Activated naive CD4-positive, alpha-beta T cell treated with Interleukin-2 at 50 U/mL for 16 hours (primary cell): ENCODE measurements at places on chromosomes 6 and 20.

DNA sequence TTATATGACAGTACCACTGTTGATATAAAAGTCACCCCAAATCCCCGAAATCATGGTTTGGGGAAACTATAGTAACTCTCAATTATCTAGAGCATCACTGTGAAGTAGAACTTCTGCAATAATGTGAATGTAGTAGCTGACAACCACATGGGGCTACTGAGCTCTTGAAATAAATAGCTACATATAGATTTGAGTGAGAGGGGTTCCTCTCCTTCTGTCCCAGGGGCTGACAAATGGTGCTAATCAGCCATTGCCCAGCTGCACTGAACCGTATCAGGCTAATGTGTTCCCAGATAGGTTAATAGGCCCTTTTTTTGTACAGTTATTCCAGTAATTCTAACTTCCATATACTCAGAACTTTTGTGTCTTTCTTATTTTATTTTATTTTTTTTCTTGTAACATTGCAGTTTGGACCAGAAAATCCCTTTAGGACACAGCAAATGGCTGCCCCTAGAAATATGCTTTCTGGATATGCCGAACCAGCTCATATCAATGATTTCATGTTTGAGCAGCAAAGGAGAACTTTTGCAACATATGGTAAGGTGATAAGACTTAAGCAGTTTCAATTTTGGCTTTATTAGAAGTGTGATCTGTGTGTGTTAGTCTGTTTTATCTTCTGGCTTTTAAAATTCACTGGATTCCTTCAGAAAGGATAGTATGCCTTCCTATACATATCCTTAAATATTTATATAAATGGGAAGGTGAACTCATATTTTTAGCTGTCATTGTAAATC, 21.1 kb downstream of the CDC40 start:
- no peak for DNase-seq

DNA sequence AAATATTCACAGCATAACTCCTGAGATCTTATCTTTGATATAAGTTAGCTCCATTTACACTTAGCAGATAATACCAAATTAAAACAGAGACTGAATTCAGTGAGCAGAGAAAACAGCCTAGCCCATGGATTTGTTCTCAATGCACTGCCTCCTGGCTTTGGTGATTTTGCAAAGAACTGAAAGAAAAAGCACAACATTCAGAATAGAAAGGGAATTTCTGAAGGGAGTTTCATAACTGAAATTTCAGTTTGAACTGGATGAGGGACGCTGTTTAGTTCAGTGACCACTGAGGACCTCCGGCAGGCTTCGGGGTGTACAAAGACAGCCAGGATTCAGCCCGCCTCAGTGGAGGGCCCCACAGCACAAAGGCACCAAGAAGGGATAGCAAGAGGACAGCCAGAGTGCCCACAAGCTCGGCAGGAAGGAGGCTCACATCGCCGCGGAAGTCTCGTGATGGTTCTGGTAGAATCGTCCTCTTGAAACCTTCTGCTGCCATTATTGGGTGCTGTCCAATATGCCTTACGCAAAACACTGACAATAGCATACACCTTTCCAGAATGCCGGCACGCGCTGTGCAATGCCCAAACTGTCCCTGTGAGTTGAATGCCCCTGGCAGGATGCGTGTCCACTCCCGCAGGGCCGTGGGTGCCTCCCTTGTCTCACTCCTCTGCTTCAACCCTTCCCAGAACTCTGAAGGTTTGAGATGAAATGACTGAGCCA, 9.7 kb upstream of the IRF4 start:
- no peak for DNase-seq

DNA sequence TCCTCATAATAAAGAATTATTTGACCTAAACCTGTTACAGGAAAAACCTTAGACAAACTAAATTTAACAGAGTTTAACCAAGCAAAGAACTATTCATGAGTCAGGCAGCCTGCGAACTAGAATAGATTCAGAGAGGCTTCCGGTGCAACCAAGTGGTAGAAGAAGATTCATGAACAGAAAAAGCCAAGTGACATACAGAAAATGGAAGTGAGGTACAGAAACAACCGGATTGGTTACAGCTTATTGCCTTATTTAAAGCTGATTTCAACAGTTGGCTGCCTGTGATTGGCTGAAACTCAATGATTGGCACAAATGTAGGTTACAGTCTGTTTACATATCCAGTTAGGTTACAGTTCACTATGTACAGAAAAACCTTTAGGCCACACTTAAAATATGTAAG, 10.1 kb downstream of the PPP1R3G start:
- DNase-seq: no peak

GRCh38 chr6:129454488-129454887, 255.5 kb downstream of the ARHGAP18 start:
- no peak for DNase-seq

DNA sequence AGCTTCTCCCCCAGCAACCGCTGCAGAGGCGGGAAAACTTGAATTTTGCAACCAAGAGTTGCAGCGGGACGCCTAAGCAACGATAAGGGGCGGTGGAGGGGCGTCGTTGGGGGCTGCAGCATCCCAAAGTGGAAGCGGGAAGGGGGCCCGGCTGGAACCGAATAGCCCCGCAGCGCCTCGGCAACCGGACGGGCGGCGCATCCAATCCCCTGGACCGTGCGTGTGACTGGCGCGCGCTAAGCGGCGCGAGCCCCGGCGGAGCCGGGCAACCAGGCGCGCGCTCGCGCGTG, 670 bp upstream of the PARD6B start:
- no peak for DNase-seq

DNA sequence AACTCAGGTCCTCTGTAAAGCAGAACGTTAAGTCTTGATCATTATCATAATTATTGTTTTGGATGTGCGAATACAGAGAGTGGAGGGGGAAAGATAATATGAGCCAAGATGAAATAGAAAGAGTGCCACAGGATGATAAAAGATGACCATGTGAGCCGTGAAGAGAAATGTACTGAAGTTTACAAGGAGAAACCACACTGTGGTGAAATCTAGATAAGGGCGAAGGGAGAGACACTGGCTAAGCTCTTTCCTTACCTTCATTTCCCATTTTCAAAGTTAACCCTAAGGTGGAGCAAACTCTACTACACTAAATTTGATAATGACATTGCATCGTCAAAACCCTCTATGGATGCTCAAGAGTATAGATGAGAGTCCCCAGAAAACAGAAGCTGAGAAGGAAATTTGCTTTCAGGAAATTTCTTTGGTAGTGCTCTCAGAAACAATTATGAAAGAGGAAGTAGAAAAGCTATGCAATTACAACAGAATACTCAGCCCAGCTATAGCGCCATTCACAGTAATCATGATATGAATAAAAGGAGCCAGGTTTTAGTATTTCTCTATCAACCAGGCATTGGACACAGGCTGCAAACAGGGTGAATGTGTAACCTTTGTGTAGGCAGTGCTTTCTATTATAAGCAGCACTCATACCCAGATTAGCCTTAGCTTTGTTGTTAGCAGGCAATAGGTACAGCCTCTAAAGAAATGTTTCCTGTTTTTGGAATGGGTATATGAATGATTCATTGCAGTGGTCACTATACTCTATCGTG, 1080.7 kb downstream of the GRIK2 start:
- no peak for DNase-seq

DNA sequence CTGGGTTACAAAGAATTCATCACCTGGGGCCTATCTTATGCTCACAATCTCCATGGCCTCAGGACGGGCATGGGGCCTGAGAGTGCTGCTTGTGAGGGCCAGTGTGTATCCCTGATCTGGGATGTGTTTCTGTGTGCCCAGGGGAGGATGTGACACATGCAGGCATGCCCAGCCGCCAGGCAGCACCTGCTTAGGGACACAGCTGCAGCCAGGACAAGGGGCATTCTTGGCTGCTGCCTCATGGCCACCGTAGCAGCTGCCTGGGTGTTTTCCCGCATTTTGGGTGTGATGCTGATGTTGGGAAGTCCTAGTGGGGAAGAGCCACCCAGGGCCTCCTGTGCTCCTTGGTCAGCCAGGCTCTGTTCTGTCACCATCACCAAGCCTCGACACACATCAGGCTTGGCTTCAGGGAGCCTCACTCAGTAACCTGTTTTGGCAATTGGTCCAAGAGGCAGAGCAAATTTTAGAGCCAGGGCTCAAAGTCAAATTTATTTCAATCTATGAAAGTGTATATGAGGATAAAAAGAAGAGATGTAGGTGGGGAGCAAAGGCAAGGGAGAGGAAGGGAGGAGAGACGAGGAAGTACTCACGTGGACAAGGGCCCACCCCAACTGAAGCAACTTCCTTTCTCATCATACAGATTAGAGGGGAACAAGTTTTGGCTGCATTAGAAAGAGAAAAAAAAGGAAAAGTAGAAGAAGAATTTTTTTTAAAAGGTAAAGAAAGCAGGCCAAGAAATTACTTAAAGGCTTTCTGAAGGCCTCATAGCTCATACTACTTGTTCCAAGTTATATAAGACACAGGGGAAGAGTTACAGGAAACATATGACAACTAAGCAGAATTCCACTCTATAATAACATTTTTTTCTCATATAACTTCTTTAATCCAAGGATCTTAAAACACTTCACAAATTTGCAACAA, 269.9 kb upstream of the SUPT3H start:
- no peak for DNase-seq

DNA sequence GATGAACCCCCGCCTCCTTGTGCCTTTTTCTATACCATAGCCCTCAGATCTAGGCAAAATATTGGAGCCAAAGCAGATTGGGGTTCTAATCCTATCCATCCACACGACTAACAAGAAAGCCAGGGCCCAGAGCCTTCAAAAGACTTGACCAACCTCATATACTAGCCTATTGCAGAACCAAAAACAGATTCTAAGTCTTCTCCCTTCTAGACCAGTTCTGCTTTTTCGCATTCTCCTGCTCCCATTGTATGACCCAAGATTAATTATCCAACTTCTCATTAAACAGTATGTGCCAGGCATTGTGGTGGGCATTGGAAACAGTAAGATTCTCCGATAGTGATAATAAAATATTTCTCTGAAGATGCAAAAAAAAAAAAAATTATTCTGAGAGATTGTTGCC, 113.7 kb upstream of the JARID2 start:
- no peak for DNase-seq

- no peak for DNase-seq
Observed at GRCh38 chr6:16082361-16082760, 46.5 kb upstream of the MYLIP start.

DNA sequence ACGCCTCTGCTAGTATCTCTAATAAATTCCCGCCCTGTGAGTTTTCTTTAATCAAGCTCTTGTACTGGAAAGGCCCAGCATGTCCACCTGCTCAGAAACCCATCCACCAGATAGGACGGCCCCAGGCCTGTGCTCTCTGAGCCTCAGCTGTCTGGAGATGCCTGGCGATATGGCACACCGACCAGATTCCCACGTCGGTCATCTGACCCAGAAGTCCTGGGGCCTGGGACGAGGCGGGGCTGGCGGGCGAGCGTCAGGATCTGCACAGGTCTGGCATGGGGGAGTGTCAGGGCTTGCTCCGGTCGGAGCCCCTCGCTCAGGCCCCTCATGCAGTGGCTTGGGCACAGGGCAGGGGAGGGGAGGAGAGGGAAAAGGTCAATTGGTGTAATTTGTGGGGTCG, 10.2 kb downstream of the RNASET2 start:
- DNase-seq: no peak

DNA sequence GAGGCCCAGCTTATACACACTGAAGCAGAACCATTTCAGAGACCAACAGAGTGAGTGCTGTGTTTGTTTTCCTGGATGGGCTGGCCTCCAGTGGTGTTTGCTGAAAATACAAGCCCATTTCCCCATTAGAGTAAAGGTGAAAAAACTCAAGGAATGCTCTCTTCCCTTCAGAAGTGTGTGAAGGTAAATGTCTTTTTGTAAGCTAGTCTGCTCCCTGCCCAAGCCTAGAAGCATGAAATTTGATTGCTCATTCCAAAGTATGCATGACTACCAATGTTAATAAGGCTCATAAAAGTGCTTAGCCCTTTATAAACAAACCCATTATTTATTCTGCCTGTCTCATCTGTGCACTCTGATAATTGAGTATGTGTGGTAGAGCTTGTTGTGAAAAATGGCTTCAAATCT, 59.1 kb downstream of the ADGRF1 start:
- DNase-seq: no peak

DNA sequence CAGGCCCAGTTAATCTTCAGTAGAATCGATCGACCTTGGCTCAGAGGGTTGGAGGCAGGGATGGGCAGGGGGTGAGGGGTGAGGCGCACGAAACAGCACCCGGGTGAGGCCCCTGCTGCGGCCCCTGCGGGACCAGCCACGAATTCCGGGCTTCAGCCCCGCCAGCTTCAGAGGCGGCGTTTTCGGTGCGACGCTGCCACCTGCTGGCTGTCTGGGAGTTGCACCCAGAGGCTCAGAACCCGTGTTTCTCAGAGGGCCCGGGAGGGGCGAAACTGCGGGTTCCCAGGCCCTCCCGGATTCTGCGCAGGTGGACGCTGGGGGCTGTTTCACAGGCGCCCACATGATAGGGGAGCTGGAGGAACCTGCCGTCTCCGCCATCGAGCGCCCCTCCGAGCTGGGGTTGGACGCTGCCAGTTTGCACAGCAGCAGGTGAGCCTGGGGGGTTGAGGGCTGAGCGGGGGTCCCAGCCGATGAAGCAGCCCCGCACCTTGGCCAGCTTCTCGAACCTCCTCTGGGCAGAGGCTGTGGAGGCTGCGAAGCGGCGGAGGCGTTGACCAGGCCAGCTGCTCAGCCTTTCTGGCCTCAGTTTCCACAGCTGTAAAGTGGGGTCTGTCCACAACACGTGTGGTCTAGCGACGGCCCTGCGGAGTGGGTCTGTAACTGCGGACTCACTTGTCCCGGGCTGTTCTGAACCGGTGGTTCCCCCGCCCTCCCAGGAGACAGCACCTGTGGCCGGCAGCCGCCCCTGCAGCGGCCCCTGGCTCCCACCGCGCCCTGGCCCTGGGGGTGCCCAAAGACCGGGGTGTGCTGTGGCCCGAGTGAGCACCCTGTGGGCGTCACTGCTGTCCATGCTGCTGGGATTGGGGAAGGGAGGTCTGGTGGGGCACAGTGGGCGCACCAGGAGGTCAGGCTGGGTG, 2.5 kb upstream of the BHLHE23 start:
- peak; percentile 87 for DNase-seq

DNA sequence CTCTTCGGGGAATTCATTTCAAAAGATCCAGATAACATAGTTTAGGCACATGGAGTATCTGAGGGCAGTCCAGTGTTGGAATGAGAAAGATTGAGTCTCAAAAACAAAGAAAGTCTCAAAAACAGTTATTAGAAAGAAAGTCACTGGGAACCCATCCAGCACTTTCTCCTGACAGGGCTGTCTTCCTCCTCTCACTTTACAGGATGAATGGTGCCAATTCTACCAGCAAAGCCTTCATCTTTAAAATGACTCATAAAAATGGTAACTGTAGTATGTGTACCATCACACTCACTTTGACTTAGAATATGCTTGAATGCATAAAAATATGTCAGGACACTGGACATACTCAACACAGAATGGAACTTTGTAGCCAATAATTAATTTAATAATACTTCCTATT, 71.3 kb downstream of the SLC22A3 start:
- no peak for DNase-seq

GRCh38 chr6:9401960-9402359, 966.6 kb upstream of the SLC35B3 start:
- DNase-seq: no peak

- DNase-seq: no peak
Observed at GRCh38 chr6:1496092-1496491, 106.7 kb downstream of the FOXF2 start.
